Epithelial cell of prostate (primary cell): ENCODE measurements at places on chromosomes 5 and 9.
A peak's percentile ranks its signal among the peaks of the same experiment; 100 is the strongest.

GRCh38 chr5:80284720-80285119 is 28.9 kb upstream of the SERINC5 start:
- no peak for DNase-seq

GRCh38 chr9:130487500-130487899 is 42.7 kb downstream of the ASS1 start:
- no peak for DNase-seq

- DNase-seq: no peak
Observed at GRCh38 chr5:148586796-148587195, 67.5 kb downstream of the HTR4 start.

DNA sequence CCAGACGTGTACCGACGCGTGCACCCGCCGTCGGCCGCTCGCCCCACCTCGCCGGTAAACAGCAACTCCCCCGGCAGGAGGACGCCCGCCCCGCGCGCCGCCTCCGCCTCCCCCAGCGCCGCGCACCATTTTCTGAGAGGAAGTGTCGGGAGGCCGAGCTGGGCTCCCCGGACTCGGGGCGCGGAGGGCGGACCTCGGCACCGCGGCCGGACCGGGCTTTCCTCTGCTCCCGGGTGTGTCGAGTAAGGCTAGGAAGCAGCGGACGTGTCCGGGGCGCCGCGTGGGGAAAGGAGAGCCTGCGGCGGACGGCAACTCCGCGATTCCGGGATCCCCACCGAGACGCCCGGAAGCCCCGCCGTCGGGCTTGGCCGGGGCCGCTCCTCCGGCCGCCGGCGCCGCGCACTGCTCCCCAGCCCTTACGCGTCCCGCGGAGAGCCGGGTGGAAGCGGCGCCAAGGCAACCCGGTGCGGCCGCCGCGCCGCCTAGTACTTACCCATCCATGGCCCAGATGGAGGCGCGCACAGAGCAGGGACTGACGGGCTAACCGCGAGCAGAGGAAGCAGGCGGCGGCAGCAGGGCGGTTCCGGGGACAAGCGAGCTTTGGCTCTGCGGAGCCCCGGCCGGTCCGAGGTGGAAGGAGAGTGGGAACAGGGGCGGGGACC is at the start of gene PTBP3:
Gene PTBP3 (minus strand): TSS at position 643 of the 662 bp plus-strand sequence. CDS start 35,754 bp downstream, outside the sequence.
- DNase-seq: no peak

- no peak for DNase-seq
Observed at GRCh38 chr5:171813813-171814490, 28.3 kb downstream of the SMIM23 start.

GRCh38 chr9:105385381-105385985 is 62.4 kb upstream of the FSD1L start:
- no peak for DNase-seq

DNA sequence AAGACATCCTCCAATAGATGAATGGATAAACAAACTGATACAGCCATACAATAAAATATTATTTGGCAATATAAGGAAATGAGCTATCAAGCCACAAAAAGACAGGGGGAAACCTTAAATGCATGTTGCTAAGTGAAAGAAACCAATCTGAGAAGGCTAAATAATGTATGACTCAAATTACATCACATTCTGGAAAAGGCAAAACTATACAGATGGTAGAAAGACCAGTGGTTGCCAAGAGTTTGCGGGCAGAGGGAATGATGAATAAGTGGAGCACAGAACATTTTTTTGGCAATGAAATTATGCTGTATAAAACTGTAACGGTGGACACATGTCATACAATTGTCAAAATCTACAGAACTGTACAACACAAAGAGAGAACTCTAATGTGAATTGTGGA is 63.3 kb downstream of the CSF2 start:
- DNase-seq: peak; percentile 55

- DNase-seq: no peak
Observed at GRCh38 chr5:179698935-179699615, at the start of gene CANX. Gene CANX (plus strand): TSS chr5:179698967. CDS start chr5:179705682, 6,715 bp downstream.

GRCh38 chr9:125399165-125399564 is 137.5 kb downstream of the GAPVD1 start:
- DNase-seq: no peak

DNA sequence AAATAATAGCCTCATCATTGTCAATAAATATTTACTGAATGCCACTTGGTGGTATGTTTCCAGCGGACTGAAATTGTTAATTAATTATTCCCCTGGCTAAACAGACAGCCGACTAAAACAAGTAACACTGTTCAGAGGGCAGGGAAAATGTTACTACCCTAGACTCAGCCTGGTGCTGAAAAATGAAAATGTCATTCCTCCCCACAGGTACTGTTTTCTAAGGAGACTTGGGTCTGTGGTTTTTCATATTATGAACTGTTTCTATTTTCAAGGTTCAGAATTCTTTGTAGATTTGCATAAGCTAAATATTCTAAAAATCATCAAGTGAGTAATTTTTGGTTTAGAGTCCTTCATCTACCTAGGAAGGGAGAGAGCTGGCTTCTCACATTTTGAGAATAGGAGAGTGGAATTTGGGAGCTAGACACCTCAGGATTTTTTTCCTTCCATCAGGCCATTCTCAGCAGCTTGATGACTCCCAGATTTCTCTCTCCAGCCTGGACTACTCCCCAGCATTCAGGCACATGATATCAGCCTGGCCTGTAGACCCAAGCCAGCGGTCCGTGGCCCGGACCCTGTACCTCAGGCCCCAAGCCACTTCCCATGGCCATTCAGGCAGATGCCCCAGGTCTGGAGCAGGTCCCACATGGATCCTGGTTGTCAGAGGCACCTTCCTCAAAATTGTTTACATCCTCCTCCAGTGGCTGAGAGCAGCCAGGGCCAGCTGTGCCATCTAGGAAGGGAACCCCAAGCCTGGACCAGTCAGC is 24.4 kb downstream of the BHMT start:
- DNase-seq: no peak

GRCh38 chr5:155514105-155514563 is 500.6 kb downstream of the KIF4B start:
- no peak for DNase-seq

GRCh38 chr5:1009359-1010180 is 968 bp downstream of the NKD2 start:
- DNase-seq: no peak
